Calu3 (cell line): ENCODE measurements at places on chromosomes 13 and 19. TPM values are rescaled to one million over a fixed set of nuclear protein-coding genes. Genes with fewer than 3 reads are reported as not detected.

DNA sequence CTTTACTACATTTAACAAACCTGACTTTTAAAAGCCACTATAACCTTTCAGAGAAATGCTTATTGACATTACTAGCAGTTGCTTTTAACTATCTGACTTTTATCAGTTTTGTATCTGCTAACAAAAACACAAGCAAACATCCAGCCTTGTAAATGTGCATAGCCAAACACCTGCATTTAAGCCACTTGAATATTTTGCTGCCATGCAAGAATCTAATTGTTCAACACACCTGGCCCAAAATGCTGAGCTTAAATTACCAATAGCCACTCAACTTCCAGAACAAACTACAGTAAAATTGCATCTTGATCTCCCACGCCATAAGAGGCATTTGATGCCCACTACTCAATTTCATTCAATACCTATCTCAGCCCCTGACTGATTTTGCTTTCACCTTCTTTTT lies 9.3 kb downstream of the ZIC5 start:
- no peaks in the 10 kb centered on the region for H3K27me3 ChIP-seq
- no peaks in the 10 kb centered on the region for H3K4me1 ChIP-seq
- no peak for DNase-seq
- no peak overlapping the region for H3K4me3 ChIP-seq

The SPACA4 gene
- not detected in 2 replicates for total RNA-seq

The CPT1C gene
- total RNA-seq: 0.57 and 1.4 TPM in 2 replicates

DNA sequence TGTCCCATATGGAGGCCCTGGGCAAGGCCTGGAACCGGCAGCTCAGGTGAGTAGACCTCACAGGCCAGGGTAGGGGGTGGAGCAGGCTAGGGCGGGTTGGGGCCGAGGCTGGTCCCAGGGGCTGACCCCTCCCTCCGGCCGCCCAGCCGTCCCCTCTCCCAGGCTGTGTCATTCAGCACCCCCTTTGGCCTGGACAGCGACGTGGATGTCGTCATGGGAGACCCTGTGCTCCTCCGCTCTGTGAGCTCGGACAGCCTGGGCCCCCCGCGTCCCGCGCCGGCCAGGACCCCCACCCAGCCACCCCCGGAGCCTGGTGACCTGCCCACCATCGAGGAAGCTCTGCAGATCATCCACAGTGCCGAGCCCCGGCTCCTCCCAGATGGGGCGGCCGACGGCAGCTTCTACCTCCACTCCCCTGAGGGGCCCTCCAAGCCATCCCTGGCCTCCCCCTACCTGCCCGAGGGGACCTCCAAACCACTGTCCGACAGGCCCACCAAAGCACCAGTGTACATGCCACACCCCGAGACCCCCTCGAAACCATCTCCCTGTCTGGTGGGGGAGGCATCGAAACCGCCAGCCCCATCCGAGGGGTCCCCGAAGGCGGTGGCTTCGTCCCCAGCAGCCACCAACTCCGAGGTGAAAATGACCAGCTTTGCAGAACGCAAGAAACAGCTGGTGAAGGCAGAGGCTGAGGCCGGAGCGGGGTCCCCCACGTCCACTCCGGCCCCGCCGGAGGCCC lies 16.0 kb downstream of the CAMSAP3 start:
- H3K4me1 ChIP-seq: no peaks in the 10 kb centered on the region
- H3K36me3 ChIP-seq: peaks cover 30% of the 10 kb centered on the region
- DNase-seq: no peak

The GAPDHS gene
- total RNA-seq: not detected in 2 replicates

The IGFL4 gene
- not detected in 2 replicates for total RNA-seq

The SIX5 gene
- total RNA-seq: 12.9 and 15.0 TPM in 2 replicates

GRCh38 chr19:11813703-11814028 lies 407 bp upstream of the ZNF440 start:
- H3K27me3 ChIP-seq: no peaks in the 10 kb centered on the region
- peak overlapping the region; percentile 80 for H3K27ac ChIP-seq
- no peak for DNase-seq
- no peaks in the 10 kb centered on the region for H3K4me1 ChIP-seq

The SPTBN4 gene
- total RNA-seq: 0.80 and 1.3 TPM in 2 replicates

DNA sequence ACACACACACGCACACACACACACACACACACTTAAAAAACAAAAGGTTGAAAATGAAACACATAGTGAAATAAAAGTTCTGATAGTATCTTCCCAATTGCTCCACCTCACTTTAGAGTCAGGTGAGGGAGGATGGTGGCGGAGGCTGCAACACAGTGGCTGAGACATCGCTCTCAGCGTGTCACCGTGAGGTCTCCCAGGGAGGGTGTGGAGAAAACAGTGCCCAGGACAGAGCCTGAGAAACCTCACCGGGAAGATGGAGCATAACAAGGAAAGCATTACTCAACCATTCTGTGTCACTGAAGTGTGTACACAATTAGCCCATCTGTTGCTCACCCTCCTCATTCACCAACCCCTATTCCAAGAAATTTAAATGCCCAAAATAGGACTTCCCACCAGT lies 111.4 kb upstream of the USP29 start:
- DNase-seq: no peak
- H3K27ac ChIP-seq: no peak overlapping the region
- no peaks in the 10 kb centered on the region for H3K4me1 ChIP-seq
- no peaks in the 10 kb centered on the region for H3K36me3 ChIP-seq
- no peaks in the 10 kb centered on the region for H3K27me3 ChIP-seq
- no peak overlapping the region for H3K4me3 ChIP-seq

DNA sequence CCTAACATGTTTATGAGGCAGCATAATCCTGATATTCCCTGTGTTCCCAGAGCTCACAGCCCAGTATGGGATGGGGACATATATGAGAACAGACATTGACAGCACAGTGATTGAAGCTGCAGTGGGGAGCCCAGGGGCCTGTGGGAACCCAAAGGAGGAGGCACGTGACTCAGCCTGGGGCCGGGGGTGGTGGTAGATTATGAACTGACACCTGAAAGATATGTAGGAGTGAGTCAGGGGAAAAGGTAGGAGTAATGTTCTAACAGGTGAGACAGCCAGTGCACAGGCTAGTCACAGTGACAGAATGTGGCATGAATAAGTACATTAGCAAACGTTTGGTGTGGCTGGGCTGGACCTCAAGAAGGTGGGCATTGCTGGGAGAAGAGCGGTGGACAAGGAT lies 29.0 kb downstream of the CKM start:
- peaks cover 33% of the 10 kb centered on the region for H3K36me3 ChIP-seq
- H3K4me3 ChIP-seq: no peak overlapping the region
- H3K27me3 ChIP-seq: no peaks in the 10 kb centered on the region
- no peak overlapping the region for H3K27ac ChIP-seq
- H3K4me1 ChIP-seq: no peaks in the 10 kb centered on the region

- H3K4me3 ChIP-seq: no peak overlapping the region
- no peak overlapping the region for H3K27ac ChIP-seq
- H3K27me3 ChIP-seq: no peaks in the 10 kb centered on the region
- no peaks in the 10 kb centered on the region for H3K4me1 ChIP-seq
Observed at GRCh38 chr13:96417939-96418685, 328.2 kb downstream of the HS6ST3 start.

GRCh38 chr19:53865918-53866864 lies 1.5 kb upstream of the MYADM start:
- no peaks in the 10 kb centered on the region for H3K27me3 ChIP-seq
- H3K27ac ChIP-seq: peak overlapping the region; percentile 99
- peak; percentile 94 for DNase-seq
- H3K4me3 ChIP-seq: peak overlapping the region; percentile 95

The TMEM86B gene
- 14.3 and 14.7 TPM in 2 replicates for total RNA-seq

- no peaks in the 10 kb centered on the region for H3K27me3 ChIP-seq
- no peaks in the 10 kb centered on the region for H3K36me3 ChIP-seq
- no peak for DNase-seq
- no peaks in the 10 kb centered on the region for H3K4me1 ChIP-seq
- no peak overlapping the region for H3K27ac ChIP-seq
Observed at GRCh38 chr13:61110732-61111131, 304.9 kb downstream of the PCDH20 start.

The CTU1 gene
- total RNA-seq: 11.3 and 12.0 TPM in 2 replicates

GRCh38 chr13:36288794-36289391 lies 8.7 kb downstream of the CCDC169 start:
- no peak overlapping the region for H3K4me3 ChIP-seq
- no peak overlapping the region for H3K27ac ChIP-seq
- peaks cover 10% of the 10 kb centered on the region for H3K27me3 ChIP-seq
- DNase-seq: no peak
- H3K36me3 ChIP-seq: no peaks in the 10 kb centered on the region

The TEX26 gene
- not detected in 2 replicates for total RNA-seq

The GPI gene
- 353 and 375 TPM in 2 replicates for total RNA-seq

- no peaks in the 10 kb centered on the region for H3K27me3 ChIP-seq
- no peak overlapping the region for H3K27ac ChIP-seq
- H3K4me3 ChIP-seq: no peak overlapping the region
- peaks cover 5% of the 10 kb centered on the region for H3K36me3 ChIP-seq
- DNase-seq: no peak
- H3K4me1 ChIP-seq: no peaks in the 10 kb centered on the region
Observed at GRCh38 chr19:28595722-28596480, 617.0 kb downstream of the UQCRFS1 start.

DNA sequence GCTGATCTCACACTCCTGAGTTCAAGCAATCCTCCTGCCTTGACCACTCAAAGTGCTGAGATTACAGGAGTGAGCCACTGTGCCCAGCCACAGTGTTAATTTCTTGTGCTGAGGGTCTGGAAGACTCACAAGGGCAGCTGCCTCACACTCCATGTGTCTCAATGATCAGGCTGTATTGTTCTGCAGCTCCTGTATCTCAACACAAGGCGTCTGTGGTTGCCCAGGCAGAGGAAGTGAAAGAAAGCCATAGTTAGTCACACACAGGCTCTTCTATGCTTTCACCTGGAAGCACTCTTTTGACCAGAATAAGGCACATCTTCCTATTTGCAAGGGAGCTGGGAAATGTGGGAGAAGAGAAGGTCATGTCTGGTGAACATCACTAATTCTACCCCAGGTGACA lies 107.3 kb upstream of the ZNF507 start:
- no peak for DNase-seq
- no peaks in the 10 kb centered on the region for H3K36me3 ChIP-seq
- H3K27me3 ChIP-seq: peaks cover 10% of the 10 kb centered on the region
- H3K27ac ChIP-seq: no peak overlapping the region
- H3K4me1 ChIP-seq: no peaks in the 10 kb centered on the region

- no peak overlapping the region for H3K27ac ChIP-seq
- no peaks in the 10 kb centered on the region for H3K36me3 ChIP-seq
- DNase-seq: no peak
Observed at GRCh38 chr13:60411983-60412382, 15.0 kb downstream of the TDRD3 start.

- no peak overlapping the region for H3K27ac ChIP-seq
- no peaks in the 10 kb centered on the region for H3K27me3 ChIP-seq
- H3K4me3 ChIP-seq: no peak overlapping the region
- no peak for DNase-seq
Observed at GRCh38 chr13:112756967-112757758, 67.3 kb downstream of the ATP11A start.

- no peak overlapping the region for H3K27ac ChIP-seq
- H3K27me3 ChIP-seq: no peaks in the 10 kb centered on the region
- peaks cover 17% of the 10 kb centered on the region for H3K4me1 ChIP-seq
- no peak overlapping the region for H3K4me3 ChIP-seq
Observed at GRCh38 chr19:36061367-36061766, 6.7 kb downstream of the WDR62 start.

- H3K27ac ChIP-seq: no peak overlapping the region
- no peaks in the 10 kb centered on the region for H3K4me1 ChIP-seq
- DNase-seq: no peak
- peaks cover 23% of the 10 kb centered on the region for H3K27me3 ChIP-seq
- H3K36me3 ChIP-seq: no peaks in the 10 kb centered on the region
Observed at GRCh38 chr13:36282821-36283432, 14.7 kb downstream of the CCDC169 start.

- H3K27ac ChIP-seq: no peak overlapping the region
- no peak overlapping the region for H3K4me3 ChIP-seq
- DNase-seq: no peak
- H3K27me3 ChIP-seq: no peaks in the 10 kb centered on the region
Observed at GRCh38 chr19:8302357-8302691, 5.8 kb downstream of the CD320 start.

DNA sequence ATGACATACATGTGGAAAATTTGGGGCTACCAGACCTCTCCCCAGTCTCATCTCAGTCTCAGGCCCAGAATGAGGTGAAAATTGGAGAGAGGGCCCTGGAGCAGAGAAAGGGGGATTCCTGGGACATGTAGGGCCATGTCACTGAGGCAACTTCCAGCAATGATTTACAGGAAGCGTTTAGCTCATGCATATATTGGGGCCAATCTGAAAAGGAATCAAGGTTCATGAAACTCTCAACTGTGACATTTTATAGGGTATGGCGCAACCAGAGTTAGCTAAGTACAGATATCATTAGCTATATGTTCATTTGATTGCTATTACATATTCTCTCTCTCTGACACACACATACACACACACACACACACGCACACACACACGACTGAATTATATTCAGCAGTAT lies 86.3 kb downstream of the RNASEH2B start:
- H3K36me3 ChIP-seq: no peaks in the 10 kb centered on the region
- H3K4me1 ChIP-seq: no peaks in the 10 kb centered on the region
- DNase-seq: no peak
- no peak overlapping the region for H3K4me3 ChIP-seq
- H3K27ac ChIP-seq: no peak overlapping the region

DNA sequence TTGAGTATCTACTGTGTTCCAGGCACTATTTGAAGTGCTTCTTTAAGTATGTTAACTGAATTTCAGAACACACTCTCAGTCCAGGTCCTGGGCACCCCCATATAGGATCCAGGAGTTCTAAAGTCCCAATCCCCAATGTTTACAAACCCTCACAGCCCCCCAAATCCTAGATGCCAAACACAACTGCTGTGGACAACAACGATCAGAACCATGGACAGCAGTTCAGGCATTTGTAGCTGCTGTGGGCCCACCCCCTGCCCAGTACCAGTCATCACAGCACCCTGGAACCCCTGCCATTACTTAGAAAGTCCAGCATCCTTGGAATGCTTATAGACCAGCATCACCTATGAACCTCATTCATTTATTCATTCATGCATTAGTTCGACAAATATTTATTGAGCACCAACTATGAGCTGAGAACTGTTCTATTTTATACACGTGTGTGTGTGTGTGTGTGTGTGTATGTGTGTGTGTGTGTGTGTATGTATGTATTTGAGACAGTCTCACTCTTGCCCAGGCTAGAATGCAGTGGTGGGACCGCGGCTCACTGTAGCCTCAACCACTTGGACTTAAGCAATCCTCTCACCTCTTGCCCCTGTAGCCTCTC lies 19.3 kb upstream of the SDHAF1 start:
- peaks cover 74% of the 10 kb centered on the region for H3K27me3 ChIP-seq
- no peaks in the 10 kb centered on the region for H3K4me1 ChIP-seq
- H3K4me3 ChIP-seq: no peak overlapping the region
- H3K27ac ChIP-seq: no peak overlapping the region
- no peaks in the 10 kb centered on the region for H3K36me3 ChIP-seq
- peak; percentile 25 for DNase-seq

DNA sequence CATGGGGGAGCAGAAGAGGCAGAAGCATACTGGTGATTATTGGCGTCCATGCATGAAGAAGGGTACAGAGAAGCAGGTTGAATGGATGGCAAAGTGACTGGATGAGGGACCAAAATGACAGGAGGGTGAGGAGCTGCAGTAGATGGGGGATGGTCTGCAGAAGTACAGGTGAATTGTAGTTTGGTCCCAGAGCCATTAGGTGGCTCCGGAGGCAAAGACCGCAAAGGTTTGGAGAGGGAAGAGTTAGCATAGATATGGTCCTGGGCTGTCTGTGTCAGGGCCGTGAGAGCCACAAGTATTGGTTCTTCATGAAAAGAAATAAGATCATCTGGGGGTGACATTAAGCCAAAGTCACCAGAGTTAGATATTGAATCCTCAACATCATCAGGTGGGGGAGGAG lies 59.0 kb upstream of the ZNF726 start:
- no peak overlapping the region for H3K4me3 ChIP-seq
- H3K36me3 ChIP-seq: no peaks in the 10 kb centered on the region
- H3K27ac ChIP-seq: no peak overlapping the region
- H3K27me3 ChIP-seq: no peaks in the 10 kb centered on the region
